ENCODE measurements at places on chromosomes 1 and 21.

GRCh38 chr1:101233495-101233894 is 3.3 kb upstream of the S1PR1 start:
- DNase-seq: no peak

GRCh38 chr1:11134251-11134897 is 34.7 kb upstream of the EXOSC10 start:
- no peak for DNase-seq

DNA sequence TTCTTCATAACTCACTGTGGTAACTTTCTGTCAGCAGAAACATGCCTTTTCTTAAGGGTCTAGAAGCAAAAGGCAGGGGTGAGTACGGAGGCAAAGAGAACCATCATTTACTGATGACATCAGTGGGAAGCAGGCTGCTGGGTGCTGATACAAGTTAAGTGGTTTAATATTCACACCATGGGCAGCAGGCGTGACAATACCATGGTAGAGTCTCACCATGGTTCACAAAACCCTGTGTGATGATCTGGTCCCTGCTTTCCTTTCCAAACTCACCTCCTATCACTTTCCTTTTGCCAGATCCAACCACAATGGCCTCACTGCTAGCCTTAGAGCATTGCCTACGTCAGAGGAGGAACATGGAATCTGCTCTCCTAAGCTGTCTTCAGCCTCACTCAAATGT is 8.7 kb downstream of the MAB21L3 start:
- no peak for DNase-seq

DNA sequence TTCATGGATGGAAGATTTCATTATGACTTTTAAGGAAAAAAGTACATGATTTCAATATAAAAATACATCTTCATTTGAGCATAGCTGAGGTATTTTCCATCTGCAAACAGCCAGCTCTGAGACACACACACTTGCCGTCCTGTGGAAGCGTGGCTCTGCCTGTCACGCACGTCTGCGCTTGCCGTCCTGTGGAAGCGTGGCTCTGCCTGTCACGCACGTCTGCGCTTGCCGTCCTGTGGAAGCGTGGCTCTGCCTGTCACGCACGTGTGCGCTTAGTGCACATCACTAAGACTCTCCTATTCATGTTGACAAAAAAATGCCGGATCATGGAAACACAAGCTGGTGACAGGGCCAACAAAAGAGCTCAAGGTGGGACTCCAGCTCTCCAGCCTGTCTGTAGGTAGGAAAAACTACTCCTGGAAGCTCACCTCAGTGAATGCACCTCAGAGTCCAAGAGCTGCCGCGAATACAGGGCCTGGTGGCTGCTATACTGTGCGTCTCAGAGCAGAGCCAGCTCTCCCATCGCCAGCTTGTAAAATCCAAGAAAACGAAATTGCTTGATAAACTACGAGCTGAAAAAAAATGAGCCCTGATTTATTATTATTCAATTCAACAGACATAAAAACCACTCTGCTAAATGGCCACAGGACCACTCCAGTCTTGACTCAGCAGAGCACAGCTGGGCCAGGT is 69.3 kb downstream of the SLC37A1 start:
- DNase-seq: peak; percentile 6

DNA sequence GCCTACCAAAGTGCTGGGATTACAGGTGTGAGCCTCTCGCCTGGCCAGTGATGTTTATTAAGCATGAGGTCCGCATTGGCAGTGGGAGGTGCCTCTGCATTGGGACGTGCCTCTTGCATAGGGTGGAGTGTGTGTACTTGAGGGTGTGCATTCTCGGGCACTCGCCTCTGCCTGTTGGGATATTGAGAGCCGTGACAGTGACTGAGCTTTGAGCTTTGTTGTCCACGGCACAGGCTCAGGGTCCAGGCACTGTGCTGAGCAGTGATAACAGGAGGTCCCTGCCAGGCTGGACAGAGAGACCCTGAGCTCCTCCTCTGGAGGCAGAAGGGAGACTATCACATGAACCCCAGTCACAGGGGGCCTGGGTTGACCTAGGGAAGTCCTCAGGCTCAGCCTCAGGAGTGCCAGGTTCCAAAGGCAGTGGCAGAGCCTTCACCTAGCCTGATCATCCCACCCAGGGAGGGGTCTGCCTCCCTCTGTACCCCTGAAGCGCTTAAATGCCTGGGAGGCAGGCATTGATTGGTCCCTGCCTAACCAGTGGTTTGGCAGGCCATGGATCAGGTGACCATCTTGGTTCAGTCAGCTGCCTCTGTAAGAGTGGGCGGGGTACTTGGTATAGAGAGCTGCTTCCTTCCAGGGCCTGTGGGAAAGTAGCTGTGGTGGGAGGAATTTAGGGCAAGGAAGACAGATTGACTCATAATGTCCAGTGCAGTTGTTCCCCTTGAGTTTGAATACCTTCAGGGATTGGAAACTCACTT is 213.8 kb upstream of the TMEM51 start:
- no peak for DNase-seq

DNA sequence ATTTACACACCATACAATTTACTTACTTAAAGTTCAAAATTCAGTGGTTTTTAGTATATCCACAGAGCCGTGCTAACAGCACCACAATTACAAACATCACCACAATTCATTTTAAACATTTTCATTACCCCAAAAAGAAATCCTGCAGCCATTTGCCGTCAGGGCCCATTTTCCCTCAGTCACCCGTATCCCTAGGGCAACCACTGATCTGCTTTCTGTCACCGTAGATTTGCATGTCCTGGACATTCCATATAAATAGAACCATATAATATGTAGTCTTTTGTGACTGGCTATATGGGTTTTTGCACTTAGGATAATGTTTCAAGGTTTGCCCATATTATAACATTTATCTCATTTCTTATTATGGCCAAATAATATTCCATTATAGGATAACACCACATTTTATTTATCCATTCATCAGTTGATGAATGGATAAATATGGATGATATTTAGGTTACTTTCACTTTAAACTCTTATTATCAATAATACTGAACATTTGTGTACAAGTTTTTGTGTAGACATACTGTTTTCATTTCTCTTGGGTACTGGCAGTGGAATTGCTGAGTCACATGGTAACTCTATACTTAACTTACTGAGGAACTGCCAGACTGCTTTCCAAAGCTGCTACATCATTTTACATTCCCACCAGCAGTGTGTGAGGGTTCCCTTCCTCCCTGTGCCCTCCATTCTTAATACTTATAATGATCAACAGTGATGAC is 68.9 kb downstream of the ST3GAL3 start:
- DNase-seq: no peak

DNA sequence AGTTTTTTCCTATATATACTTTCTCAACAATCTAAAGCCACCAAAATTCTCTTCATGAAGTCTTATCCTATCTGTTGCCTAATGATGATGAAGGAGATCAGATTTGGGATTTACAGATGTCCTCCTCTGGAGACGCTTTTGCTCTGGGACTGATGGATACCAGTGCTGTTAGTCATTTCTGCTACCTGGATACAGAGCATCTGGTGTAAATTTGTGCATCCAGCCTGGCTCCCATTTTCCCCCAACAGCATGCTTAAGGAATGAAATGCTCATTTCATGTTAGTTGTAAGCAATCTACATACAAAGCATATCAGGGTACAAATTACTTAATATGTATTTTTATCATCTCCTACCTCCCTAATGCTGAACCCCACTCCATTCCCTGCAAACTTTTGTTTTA is 57.7 kb downstream of the HNRNPR start:
- DNase-seq: no peak

DNA sequence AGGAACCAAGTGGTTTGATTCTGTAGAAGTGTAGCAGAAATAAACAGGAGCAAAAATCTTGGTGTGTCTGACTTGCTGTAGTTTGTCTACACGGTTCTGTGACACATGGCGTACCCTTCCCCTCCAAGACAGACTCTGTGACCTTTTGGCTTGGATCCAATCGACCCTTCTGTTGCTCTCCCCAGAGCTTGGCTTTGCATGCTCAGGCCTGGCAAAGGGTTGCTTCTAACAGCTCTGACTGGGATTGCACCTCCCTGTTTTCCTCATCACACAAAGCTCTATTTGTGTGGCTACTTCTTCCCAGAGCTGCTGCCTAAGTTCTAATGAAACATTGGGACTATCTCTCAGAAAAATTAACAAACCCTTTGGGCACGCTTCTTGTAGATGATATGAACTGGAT is 24.0 kb downstream of the NGF start:
- DNase-seq: no peak

DNA sequence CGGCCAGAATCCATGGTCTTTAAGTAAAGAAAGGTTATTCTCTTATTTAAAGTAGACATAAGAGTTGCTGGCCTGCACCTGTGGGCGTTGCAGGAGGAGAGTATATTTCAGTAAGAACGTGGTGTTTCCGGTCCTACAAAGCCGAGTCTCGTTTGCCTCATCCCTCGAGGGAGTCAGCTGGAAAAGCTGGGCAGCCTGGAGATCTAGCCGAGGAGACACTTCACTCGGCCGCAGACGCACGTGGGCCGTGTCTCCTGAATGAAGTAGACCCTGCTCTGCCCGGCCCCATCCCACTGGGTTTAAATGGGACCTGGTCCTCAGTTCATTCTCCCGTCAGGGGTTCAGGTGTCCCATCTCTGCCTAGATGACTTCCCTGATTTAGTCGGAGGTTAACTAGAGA is 14.9 kb downstream of the SLC45A1 start:
- DNase-seq: no peak

- DNase-seq: no peak
These were observed 963.7 kb upstream of the ADGRL2 start for GRCh38 chr1:80837066-80837465.

GRCh38 chr1:22889213-22889827 is 83.3 kb downstream of the LACTBL1 start:
- peak; percentile 35 for DNase-seq

GRCh38 chr1:115373305-115373704 is 35.3 kb upstream of the NGF start:
- no peak for DNase-seq

DNA sequence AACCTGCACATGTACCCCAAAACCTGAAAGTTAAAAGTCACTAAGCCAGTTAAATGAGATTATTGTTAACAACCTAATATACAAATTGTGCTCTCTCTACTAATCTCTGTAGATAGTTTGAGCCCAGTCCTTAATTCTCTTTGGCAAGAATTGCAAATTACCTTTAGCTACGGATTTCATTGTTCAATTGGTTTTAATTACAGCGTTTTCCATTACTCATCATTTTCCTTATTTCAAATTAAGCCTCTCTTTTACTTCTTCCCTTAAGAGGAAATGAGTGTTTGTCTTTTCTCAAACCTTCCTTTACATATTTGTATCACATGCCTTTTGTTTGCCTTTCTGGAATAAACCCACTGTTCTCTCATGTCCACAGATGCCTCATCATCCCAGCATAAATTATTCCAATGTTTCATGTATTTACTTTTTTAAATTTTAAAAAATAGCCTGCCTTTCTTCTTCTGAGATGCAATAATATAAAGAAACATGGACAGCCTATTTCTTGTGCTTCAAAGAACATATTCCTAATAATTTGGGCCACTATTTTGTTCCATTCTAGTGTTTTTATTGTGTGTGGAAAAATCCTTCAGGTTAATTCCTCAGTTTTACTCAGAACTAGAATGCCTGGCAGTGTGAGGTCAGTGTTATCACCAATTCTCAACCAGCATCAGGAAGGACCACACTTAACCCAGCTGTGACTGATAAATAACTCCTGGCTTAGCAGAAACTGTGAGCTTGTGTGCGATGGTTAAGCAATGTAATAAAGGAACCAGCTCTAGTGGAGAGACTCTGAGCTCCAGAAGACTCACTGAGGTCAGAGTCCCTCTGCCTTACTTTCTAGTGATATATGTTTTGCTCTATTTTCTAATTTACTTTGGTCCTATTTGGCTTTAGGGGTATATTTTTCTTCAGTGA is 600.5 kb downstream of the LTN1 start:
- no peak for DNase-seq

DNA sequence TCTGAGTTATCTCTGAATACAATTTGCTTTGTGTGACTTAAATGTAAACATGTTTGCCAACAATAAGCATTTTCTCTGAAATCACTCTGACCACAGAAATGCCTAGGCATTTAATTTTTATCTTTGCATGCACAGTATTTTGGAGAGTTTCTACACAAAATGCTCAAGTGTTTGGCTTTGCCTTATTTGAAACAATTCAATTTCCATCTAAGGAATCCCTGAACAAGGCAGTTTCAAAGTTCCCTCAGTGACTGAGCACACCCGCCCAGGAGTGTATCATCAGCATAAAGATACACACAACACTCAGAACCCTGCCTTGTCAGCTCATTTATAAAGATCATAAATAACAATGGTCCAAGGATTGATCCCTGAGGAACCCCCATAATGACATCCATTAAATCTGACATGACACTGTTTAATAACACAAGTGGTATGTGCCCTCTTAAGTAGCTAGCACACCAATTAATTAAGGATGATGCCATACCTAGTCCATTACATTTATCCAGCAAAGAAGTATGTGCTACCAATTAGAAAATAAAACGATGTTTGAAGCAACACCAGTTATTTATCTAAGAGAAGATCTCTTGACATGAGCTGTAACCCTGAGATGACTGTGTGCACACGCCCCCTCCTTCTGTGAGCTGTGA is 585.8 kb downstream of the ADGRL2 start:
- DNase-seq: no peak

DNA sequence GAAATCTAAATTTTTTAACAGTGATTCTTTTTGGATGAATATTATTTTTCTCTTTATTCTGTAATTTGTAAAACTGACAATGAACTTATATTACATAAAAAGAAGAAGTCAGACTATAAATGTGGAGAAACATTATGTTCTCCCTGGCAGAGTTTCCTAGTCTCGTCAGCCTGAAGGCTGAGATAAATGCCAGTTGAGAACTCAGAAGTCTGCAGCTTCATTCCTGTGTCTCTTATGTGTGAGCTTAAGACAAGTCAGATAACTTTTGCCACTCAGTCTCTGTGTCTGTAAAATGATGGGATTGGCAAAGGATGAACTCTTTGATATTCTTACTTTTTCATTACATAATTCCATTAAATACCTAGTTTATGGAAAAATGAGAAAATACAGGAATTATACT is 568.8 kb upstream of the ZRANB2 start:
- DNase-seq: no peak

DNA sequence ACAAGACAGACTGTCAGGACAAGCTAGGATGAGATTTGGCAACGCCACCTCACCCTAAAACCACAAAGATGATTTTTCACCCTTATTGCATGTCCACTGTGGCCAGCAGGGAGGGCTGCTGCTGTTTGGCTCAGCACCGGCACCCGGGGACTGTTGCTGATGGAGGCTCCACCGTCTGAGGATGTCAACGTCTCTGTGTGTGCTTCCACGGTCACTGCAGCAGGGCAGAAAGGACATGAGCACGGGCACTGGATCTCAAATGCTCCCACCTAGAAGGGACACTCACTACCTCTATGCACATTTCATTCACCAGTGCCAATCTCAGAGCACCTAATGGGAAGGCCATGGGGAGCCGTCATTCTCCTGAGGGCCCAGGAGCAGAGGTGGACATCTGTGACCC is 599.6 kb downstream of the PTPRU start:
- no peak for DNase-seq

- DNase-seq: no peak
These were observed 100.3 kb downstream of the GRIK3 start for GRCh38 chr1:36934061-36934460.

GRCh38 chr1:51484591-51484990 is 34.5 kb downstream of the EPS15 start:
- no peak for DNase-seq

All from left lung (tissue), 14 donors.